ENCODE measurements at places on chromosomes 1 and 21. TPM values are rescaled to one million over a fixed set of nuclear protein-coding genes. Genes with fewer than 3 reads are reported as not detected.

- H3K4me3 ChIP-seq: no peak overlapping the region
- H3K4me1 ChIP-seq: peaks cover 9% of the 10 kb centered on the region
- no peaks in the 10 kb centered on the region for H3K27me3 ChIP-seq
- peak overlapping the region; percentile 35 for H3K27ac ChIP-seq
Observed at GRCh38 chr1:162605225-162605927, 26.9 kb upstream of the DDR2 start.

- no peak for DNase-seq
- no peak overlapping the region for H3K4me3 ChIP-seq
- H3K27me3 ChIP-seq: no peaks in the 10 kb centered on the region
- H3K36me3 ChIP-seq: no peaks in the 10 kb centered on the region
- H3K4me1 ChIP-seq: peaks cover 33% of the 10 kb centered on the region
- no peak overlapping the region for H3K27ac ChIP-seq
Observed at GRCh38 chr1:234614081-234614489, 4.1 kb upstream of the IRF2BP2 start.

DNA sequence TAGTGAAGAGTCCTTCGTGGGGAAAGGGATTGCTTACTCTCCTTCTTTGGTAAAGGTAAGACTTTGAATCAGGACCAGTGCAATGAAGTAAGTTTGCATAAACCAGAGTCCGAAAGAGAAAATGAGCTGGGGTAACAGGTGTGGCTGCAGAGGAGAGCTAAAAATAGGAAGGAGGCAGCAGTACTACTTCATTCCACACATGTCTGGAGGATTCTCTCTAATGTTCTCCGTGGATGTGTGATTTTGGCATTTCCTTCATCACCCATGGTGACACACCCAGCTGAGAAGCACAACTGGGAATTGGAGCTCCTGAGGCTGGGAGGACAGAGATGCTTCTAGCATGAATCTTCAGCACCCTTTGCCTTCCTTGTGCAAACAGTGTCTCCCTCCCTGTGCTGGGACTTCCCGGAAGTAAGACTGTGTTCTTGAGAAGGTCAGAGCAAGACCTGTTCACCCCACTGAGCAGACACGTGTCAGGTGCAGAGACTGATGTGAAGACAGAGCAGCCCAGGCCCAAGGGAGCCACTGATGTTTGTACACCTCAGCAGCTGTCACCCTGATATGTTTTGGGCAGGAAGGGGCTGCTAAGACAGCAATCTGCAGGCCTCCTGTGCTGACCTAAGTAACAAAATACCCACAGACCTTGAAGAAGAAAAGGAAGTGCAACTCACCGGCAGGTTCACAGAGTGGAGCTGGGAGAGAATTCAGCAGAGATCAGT, 13.3 kb downstream of the FCRL1 start:
- H3K27ac ChIP-seq: no peak overlapping the region
- no peaks in the 10 kb centered on the region for H3K36me3 ChIP-seq
- no peak overlapping the region for H3K4me3 ChIP-seq
- no peaks in the 10 kb centered on the region for H3K4me1 ChIP-seq

GRCh38 chr1:199859491-199859933, 168.0 kb upstream of the NR5A2 start:
- no peak overlapping the region for H3K4me3 ChIP-seq
- no peaks in the 10 kb centered on the region for H3K36me3 ChIP-seq
- H3K4me1 ChIP-seq: no peaks in the 10 kb centered on the region
- H3K27me3 ChIP-seq: no peaks in the 10 kb centered on the region

DNA sequence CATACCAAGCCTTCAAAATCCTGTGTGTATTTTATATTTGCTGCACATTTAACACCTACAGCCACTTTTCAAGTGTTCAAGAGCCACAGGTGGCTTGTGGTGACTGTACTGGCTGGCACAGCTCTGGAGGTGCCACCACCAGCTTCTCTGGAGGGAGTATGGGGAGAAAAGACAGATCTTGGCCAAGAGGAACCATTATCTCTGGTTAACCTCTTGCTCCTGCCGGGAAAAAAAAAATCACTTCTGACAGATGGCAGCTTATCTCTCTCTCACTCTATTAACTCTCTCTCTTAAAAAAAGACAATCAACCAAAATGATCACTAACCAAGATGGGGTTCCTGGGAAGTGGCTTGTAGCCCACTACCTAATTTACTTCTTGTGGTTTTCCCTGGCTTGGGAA, 1.2 kb upstream of the RIIAD1 start:
- no peaks in the 10 kb centered on the region for H3K36me3 ChIP-seq
- H3K27ac ChIP-seq: no peak overlapping the region
- H3K4me1 ChIP-seq: no peaks in the 10 kb centered on the region
- H3K27me3 ChIP-seq: peaks cover 28% of the 10 kb centered on the region
- no peak for DNase-seq
- H3K4me3 ChIP-seq: no peak overlapping the region

DNA sequence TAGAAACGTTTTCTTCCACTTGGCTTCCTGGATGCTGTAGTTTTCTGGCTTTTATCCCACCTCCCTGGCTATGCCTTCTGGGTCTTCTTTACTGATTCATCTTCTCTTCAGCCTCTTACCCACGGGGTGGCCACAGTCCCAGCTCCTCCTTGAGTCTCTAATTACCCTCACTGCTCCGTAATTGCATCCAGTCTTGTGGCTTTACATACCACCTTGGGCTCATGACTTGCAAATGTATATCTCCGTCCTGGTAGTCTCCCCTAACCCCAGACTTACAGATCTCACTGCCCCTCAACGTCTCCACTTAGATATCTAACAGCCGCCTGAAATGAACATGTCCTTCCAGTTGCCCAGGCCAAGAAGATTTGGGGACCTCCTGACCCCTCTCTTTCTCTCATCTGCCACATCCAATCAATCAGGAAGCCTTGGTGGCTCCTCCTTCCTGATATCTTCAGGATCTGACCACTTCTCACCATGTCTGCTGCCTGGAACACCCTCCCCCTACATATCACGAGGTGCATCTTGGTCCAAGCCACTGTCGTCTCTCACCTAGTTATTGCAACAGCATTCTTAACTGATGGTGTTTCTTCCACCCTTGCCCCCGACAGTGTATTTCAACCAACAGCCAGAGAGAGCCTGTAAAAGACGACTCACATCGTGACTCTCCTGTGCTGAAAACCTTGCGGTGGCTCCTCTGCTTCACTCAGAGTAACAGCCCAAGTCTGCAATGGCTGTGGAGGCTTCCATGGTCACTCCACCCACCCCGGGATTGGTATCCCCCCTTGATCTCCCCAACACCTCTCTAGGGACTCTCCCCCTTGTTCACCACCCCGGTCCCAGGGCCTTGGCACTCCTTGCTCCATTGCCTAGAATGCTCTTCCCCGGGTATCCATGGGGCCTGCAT, 219.0 kb upstream of the POU3F1 start:
- H3K36me3 ChIP-seq: no peaks in the 10 kb centered on the region
- no peak overlapping the region for H3K4me3 ChIP-seq
- H3K4me1 ChIP-seq: no peaks in the 10 kb centered on the region
- H3K27me3 ChIP-seq: peaks cover 26% of the 10 kb centered on the region

DNA sequence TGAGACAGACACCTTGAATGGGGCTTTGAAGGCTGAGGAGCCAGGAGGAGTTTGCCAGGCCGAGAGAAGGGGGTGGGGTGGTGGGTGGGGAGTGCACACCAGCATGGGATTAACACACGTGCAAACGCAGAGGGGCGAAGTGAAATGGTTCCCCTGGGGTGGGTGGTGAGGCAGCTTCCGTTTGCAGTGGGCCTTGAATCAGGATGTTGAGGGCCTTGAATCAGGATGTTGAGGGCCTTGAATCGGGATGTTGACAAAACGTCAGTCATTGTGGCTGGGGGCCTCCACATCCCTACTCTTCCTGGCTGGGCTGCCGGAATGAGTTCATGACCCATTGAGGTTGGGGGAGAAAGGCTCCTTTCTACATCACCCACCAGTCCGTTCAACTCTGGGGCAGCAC, 16.6 kb downstream of the LDLRAP1 start:
- H3K36me3 ChIP-seq: peaks cover 11% of the 10 kb centered on the region
- no peak overlapping the region for H3K4me3 ChIP-seq
- no peaks in the 10 kb centered on the region for H3K27me3 ChIP-seq
- H3K27ac ChIP-seq: no peak overlapping the region
- DNase-seq: no peak

DNA sequence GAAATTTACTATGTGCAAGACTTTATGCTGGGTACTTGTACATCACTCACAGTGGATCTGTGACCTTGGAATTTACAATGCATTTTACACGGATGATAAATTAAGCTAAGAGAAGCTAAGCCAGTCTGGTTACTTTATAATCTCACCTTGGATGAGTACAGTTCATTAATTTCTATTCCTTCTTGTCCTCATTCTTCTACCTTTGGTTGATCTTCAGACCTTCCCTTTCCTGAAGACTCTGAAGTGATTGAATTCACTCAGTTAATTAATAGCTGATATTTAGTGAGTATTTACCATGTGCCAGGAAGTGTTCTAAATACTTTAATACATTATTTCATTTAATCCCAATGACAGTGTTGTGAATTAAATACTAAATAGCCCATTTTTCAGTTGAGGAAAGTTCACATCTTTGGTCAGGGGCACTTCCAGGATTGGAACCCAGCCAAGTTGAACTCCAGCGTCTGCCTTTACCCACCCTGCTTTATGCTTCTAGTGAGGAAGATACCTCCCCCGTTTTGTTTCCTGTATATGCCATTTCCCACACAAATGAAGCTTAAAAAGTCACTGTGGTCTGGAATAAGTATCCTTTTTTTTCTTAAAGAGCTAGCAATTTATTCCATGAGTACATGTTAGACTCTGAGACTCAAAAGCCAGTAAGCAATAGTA, 146.6 kb downstream of the TLR5 start:
- H3K4me3 ChIP-seq: no peak overlapping the region
- H3K27me3 ChIP-seq: no peaks in the 10 kb centered on the region
- no peaks in the 10 kb centered on the region for H3K36me3 ChIP-seq
- peaks cover 27% of the 10 kb centered on the region for H3K4me1 ChIP-seq
- H3K27ac ChIP-seq: no peak overlapping the region

DNA sequence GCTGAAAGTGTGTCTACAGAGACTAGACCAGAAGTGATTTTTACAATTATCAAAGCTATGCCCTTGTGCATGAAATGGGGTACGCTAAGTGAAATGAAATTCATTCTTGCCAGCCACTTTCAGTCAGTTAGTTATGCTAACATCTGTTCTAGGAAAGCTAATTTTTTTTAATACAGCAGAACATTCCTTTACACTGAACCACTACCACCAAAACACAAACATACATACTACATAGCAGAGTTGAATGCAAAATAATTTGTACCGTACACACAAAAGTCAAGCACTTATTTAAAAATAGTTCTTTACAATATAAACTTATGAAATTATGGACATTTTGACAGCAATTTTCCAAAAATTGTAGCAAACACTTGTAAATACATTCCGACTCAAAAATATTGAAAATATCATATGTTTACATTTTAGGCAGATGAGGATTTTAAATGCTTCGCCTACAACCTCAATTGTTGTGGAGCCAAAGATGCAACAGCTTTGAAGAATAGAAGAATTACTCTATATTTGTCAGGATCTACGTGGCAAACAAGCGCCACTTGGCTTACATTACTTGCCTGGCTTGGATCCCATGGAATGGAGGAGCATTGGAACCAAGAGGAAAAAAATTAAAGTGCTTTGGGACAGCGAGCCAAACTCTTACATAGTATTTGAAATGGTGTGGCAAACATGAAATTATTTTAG, 30.6 kb downstream of the WLS start:
- H3K36me3 ChIP-seq: no peaks in the 10 kb centered on the region
- H3K27me3 ChIP-seq: no peaks in the 10 kb centered on the region
- H3K27ac ChIP-seq: no peak overlapping the region
- H3K4me1 ChIP-seq: peaks cover 44% of the 10 kb centered on the region

DNA sequence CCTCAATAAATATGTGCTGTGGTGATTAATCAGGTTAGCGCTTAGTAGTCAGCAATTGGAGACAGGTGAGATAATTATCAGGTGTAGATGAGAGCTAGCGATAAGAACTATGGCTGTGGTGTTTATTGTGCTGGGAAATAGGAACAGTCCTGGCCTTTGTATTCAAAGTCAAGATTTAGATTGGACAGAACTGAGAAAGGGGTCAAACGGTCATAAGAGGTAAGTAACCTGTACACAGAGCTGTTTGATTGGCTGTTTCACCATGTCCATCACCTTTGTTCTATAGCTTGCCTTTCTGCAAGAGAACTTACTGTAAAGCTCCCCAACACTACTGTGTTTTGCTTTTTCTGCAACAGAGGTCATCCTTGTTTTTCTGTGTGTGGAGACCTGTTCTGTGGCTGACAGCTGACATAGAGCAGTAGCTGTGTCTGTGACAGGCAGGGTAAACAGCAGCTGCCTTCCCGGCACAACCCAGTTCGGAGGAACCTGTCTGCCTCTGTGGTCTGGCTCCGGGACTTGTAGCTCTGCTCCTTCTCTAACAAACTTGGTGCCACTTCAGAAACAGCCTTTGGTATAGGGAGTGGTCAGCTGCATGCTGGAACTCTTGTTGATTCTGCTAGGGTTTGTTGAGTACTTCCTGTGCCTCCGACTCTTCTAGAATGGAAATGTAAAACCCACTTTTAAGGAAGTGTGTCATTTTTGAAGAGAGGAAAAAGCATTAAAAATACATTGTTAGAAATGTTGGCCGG, 21.1 kb upstream of the CDC42 start:
- no peak overlapping the region for H3K27ac ChIP-seq
- H3K36me3 ChIP-seq: no peaks in the 10 kb centered on the region

GRCh38 chr1:183774938-183775337, 30.0 kb upstream of the RGL1 start:
- no peak overlapping the region for H3K4me3 ChIP-seq
- DNase-seq: no peak
- no peak overlapping the region for H3K27ac ChIP-seq

GRCh38 chr1:218711001-218711400, 365.9 kb downstream of the TGFB2 start:
- H3K27me3 ChIP-seq: no peaks in the 10 kb centered on the region
- no peak for DNase-seq
- H3K27ac ChIP-seq: 0 out of 2 replicates have a peak overlapping the region, but pooled peaks have one; percentile 7
- H3K4me3 ChIP-seq: no peak overlapping the region
- H3K36me3 ChIP-seq: no peaks in the 10 kb centered on the region
- H3K4me1 ChIP-seq: peaks cover 40% of the 10 kb centered on the region

The AKNAD1 gene
- total RNA-seq: 0.15 TPM

The NGF gene
- not detected for total RNA-seq

The MMP23B gene
- 8.7 TPM for total RNA-seq

The ASTN1 gene
- total RNA-seq: 0.42 TPM

The DESI2 gene
- total RNA-seq: 44.6 TPM

The TINAGL1 gene
- total RNA-seq: 57.9 TPM

The FYB2 gene
- total RNA-seq: not detected

The TNFAIP8L2 gene
- total RNA-seq: not detected

The TXLNA gene
- 37.2 TPM for total RNA-seq

The TNNT2 gene
- total RNA-seq: 2.0 TPM

The SLC25A24 gene
- 23.6 TPM for total RNA-seq

The DNAJC28 gene
- total RNA-seq: 0.81 TPM
